Naive thymus-derived CD4-positive, alpha-beta T cell (primary cell): ENCODE measurements at places on chromosomes 11 and 22.

DNA sequence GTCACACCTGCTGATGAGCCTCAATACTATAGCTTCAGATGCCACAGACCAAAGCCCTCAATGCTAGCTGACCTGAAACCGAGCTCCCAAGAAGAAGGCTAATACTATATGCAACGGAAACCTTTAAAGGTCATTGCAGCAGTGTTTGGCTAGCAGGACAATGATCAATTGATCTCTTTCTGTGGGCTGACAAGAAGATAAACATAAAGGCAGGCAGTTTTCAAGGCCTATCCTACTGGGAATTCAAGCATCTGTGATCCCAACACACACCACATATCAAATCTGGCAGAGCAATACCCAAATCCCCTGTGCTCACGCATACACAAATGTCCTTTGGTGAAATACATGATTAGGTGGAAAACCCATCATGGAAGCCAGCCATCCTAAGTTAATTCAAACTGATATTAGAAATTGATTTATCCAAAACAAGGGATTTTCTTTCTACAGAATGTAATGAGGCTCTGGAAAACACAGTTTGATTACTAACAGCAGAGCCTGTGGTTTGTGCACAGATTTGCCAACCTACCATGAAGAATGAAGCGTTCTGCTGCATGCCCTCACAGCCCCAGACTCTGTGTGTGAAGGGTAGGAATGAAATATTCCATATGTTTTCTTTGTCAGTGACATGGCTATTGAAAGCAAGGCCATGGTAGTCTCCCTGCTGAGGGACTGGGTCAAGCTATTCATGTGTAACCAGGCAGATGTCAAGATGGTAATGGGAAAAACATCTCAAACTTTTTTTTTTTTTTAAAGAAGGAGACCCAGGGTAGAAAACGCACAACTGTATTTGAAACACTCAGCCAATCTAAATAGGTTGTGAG lies 12.2 kb downstream of the LGR4 start:
- DNase-seq: no peak

DNA sequence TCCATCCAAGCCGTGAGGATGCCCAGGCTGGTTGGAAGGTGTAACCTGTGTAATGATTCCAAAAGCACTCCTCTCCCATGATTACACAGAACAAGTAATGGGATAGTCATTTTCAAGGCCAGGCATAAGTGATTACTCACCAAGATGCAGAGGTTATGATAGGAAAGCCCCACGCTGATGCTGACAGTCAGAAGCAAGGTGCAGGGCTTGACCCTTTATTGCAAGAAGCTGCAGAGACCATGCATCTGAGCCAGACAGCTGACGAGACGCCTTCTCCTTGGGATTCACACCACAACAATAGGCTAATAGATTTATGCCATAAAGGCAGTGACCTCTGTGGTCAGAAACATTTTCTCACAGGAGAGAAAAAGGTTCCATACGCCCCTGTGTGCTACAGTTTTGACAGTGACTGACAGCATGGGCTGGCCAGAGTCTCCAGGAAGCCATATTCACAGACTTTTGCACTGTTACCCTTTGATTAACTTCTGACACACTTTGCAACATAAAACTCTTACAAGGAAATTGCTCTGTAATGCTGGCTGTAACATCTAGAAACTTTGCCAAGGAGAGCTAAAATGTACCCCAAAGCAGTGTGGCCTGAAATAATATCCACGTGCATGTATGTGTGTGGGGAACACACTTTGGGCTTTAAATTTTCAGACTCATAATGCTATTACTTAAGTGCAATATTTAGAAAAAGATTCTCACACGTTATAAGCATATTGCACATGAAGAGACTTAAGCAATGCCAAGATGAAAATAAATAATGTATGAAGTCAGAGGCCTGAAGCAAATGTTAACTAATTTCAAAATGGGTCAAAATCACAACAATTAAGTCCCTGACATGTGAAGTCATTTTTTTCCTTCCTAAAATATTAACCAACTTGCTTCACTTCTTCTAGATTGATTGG lies 1079.0 kb upstream of the TENM4 start:
- no peak for DNase-seq

GRCh38 chr22:43901976-43902643 lies 10.3 kb upstream of the PNPLA5 start:
- DNase-seq: no peak

GRCh38 chr11:70779433-70780245 lies 381.3 kb downstream of the CTTN start:
- no peak for DNase-seq

DNA sequence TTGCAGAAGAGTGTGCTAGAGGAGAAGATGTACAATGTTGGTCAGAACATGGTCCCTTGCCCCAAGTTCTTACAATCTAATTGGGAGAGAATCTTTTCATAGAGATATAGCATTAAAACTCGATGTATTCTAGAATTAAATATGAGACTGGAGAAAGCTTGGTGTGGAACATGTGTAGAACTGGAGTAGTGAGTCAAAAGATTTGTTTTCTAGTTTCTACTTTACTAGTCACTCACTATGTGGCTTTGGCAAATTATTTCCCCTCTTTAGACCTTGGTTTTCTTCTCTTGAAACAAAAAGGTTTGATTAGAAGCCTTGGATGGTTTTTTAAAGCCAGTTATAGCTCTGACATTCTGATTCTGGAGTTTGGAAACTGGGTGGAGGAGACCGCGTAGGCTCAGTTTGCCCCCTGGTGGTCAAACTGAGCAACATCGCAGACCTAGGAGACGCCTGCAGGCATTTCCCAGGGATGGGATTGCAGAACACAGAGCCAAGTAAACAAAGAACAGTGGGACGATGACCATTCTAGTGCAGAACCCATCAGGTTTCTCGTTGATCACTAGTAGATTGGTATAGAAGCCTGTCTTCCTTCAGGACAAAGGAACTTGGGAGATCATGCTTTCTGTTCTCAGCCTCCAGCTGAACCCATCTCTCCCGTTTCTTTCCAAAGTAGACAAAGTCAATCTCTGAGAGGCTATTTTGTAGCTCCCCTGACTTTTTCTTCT lies 8.5 kb upstream of the CHRDL2 start:
- DNase-seq: peak; percentile 21

GRCh38 chr11:27720277-27720830 lies 20.1 kb upstream of the BDNF start:
- no peak for DNase-seq

- DNase-seq: no peak
These were observed 172.5 kb upstream of the TMEM45B start for GRCh38 chr11:129643031-129643721.

- DNase-seq: no peak
These were observed 90.9 kb downstream of the APIP start for GRCh38 chr11:34825315-34825669.

- DNase-seq: no peak
These were observed 30.5 kb upstream of the GCAT start for GRCh38 chr22:37777122-37777687.

- no peak for DNase-seq
These were observed 60.7 kb downstream of the STK33 start for GRCh38 chr11:8533332-8533731.

DNA sequence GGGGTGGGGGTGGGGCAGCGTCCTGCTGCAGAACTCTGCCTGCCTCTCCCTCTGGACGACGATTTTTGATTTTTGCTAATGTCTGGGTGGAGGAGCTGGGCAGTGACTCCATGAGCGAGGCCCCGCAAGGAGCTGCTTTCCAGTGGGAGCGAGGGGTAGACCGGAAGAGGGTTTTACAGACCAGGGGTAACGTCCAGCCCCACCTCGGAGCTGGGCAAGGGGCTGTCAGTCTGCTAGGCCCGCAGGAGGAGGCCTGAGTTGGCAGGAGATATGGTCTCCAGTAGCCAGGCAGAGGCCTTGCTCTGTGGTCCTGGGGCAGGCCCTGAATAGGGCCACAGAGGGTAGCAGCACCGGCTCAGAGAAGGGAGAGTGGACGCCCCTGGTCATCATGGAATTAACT lies 9.0 kb downstream of the MAPK8IP2 start:
- no peak for DNase-seq

DNA sequence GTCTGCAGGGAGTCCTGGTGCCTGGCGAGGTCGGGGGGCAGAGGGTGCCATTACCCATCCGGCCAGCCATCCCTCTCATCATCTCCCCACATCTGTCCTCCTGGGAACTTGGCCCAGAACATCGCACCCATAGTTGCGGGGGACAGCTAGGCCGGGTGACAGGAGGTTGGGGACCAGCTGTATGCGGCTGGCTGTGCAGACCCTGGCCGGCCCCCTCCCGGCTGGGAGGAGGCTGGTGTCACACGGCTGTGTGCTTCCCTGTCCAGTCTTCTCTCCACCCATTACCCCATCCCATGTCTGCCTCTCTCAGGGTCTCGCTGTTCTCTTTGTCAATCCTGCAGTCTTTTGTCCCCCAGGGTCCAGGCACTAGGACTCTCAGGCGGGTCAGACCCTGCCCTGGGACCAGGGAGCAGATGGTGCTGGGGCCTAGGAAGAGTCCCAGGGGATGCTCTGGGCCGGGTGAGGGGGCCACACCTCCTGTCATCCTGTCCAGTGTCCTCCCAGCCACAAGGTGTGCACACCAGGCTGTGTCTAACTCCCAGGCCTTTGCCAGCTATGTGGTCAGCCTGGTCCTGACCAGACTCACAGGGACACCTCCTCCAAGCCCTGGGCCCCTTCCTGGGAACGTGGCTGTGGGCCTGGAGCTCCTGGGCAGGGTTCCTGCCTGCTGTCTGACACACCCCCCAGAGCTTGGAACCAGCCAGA lies 6.4 kb upstream of the TBX1 start:
- no peak for DNase-seq

GRCh38 chr22:26259510-26259909 lies 90.2 kb downstream of the SEZ6L start:
- DNase-seq: no peak

GRCh38 chr22:26079009-26079408 lies 90.3 kb upstream of the SEZ6L start:
- DNase-seq: no peak

DNA sequence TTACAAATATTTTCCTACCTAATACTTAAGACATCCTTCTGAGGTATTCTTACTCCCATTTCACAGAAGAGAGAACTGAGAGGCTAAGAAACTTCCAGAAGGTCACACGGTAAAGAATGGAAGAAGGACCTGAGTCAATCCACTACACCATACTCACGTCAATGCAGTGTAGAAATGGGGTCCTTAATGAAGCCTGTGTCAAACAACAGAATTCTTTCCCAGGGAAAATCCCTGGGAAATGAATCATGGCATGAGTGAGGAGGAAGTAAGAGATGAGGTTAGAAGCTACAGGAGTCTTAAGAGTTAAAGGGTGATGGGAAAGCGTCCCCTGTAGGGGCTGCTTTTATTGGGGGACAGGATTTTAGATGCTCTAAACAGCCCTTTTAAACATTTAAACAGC lies 147.9 kb downstream of the C11orf91 start:
- DNase-seq: no peak

DNA sequence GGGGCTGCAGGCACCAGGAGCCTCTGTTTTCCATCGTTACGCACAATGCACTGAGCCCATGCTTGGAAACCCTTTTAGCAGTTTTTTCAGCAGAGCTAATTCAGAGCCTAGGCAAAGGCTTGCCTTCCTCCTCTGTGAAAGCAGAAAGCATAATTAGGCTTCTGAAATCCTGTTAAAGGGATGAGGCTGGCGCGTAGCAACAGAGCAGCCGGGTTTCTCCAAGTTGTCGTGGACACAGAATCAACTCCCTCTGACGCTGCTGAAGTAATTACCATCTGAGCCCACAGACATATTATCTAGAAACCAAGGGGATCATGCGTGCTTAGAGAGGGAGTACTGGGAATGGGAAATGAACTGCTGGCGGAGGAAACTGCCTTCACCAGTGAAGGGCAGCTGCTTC lies 85.4 kb downstream of the MYO18B start:
- DNase-seq: no peak

GRCh38 chr22:41217553-41218157 lies 12.5 kb downstream of the L3MBTL2 start:
- no peak for DNase-seq

GRCh38 chr11:57764021-57764420 lies 2.4 kb downstream of the CTNND1 start:
- no peak for DNase-seq

GRCh38 chr11:10443152-10443551 lies 11.9 kb upstream of the AMPD3 start:
- no peak for DNase-seq

DNA sequence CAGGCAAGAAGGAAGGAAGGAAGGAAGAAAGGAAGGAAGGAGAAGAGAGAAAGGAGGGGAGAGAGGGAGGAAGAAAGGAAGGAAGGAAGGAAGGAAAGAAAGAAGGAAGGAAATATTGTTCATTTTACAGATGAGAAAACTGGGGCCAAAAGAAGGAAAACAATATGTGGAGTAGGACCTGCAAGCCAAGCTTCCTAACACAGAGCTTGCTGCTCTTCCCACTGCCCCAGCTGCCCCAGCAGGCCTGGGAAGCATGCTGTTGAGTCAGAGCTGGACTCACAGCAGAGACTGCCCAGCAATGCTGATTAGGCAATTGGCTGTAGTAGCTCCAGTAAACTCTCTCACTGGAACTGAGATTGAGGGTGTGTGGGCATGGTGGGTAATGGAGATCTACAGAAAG lies 42.6 kb upstream of the SMCO4 start:
- DNase-seq: no peak

DNA sequence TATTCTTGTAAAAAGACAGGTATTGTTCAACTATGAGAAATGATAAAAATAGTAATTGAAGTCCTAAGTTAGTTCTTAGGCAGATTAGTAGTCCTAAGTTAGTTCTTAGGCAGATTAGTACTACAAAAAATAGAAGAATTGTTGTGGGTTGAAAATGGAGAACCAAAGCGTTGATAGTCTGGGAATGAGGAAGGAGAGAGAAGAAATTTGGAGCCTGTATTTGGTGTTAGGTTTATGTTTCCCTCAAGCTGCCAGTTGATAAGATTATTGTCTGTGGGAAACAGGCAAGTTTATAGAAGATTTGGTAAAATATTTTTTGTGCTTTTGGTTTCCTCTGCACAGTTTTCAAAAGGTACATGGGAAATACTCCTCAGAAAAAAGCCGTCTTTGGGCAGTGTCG lies 3.6 kb downstream of the BCO2 start:
- DNase-seq: no peak

- DNase-seq: no peak
These were observed 21.1 kb downstream of the MIF start for GRCh38 chr22:23915290-23915689.
